ENCODE measurements at places on chromosomes 12 and 14. TPM values are rescaled to one million over a fixed set of nuclear protein-coding genes. Genes with fewer than 3 reads are reported as not detected.

- DNase-seq = no peak
These were observed 198.4 kb downstream of the PPM1H start for GRCh38 chr12:62736596-62736995.

DNA sequence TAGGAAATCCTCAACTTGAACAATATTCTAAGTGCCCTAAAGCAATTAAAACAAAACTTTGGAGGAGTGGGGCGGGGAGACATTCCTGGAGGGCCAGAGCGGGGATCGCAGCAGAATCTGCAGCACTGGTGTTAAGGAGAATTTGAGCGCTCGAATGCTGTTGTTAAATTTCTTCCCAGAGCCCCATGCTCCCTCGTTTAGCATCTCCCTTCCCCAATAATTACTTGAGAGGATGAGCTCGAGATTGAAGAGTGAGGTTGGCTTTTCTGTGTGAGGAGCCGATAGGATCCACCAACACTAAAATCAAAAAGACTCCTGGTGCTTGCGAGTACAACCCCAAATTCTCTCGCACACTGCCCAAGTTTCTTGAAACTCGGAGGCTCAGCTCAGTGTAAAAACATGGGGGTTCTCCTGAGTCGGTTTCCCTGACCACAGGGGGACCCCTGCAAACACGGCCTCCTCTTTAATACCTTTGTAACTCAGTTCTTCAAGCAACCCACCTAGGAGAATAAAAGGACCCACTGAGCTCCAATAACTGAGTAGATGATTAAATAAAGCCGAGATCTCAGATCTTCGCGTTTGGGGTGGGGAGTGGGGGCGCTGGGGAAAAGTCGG is 10.2 kb upstream of the FOXG1 start:
- DNase-seq = no peak

DNA sequence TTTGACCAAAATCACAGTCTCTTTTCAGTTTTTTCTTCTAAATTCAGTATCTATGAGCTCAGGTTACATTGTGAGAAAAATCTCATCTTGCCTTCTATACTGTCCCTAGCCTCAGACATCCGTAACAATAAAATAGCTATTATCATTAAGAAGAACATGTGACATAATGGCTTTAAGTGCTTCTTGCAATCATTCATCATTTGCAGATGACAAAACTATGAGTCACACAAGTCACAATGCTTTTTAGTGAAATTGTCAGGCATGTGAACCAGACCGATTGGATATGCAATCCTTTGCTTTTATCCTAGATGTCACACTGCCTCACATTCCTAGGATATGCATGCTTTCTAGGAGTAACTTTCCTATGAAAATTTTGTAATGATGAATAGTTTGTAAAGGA is 313.1 kb downstream of the SLC6A15 start:
- no peak for DNase-seq

- DNase-seq = no peak
These were observed 123.2 kb downstream of the FGD4 start for GRCh38 chr12:32522331-32523221.

DNA sequence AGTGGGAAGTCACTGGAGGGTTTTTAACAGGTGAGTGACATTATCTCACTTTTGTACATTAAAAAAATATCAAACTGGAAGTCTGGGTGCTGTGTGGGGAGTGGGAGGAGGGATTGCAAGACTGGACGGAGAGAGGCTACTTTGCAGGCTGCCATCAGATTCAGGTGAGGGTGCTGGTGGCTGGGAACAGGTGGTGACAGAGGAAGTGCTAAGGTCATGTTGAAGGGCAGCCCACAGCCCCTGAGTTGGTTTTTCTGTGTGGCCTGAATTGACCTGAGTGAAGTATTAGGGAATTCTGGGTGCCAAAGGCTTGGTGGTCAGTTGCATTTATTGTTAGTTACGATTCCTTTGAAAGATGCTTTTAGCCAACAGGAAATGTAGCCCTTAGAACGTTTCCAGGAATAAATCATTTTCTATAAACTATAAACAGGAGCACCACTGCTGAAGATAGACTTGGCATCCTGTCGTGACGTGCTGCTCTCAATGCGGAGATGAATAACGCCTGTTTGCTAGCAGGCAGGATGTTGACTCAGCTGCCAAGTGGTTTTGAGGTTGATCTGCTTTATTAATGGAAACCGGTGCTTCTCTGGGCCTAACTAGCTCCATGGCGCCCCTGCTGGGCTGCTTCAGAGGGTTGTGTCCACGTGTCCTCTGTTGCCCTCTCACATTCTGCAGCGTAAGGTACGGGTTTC is 707.5 kb upstream of the TMEM132C start:
- peak; percentile 83 for DNase-seq

DNA sequence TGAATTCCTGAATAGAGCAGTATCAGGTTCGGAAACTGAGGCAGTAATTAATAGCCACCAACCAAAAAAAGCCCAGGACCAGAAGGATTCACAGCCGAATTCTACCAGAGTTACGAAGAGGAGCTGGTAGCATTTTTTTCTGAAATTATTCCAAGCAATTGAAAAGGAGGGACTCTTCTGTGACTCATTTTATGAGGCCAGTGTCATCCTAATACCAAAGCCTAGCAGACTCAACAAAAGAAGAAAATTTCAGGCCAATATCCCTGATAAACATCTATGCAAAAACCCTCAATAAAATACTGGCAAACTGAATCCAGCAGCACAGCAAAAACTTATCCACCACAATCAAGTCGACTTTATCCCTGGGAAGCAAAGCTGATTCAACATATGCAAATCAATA is 202.3 kb upstream of the SLC16A7 start:
- DNase-seq = no peak

GRCh38 chr14:95061317-95062093 is 95.8 kb downstream of the DICER1 start:
- no peak for DNase-seq

DNA sequence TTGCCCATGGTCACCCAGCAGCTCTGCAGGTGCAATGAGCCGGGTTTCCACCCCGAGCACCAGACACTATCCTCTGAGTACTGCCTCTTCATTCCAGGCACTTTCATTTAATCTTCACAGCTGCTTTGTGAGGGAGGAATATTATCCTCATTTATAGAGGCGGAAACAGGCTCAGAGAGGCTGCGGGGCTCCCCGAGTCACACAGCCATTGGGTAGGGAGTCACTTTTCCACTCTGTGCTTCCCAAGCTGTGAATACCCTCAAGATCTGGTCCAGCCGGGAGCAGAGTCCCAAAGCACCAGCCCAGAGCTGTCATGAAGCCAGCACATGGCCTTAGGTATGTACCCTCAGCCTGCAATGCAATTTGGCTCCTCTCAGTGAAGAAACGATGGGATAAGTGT is 51.7 kb upstream of the RIN3 start:
- DNase-seq = no peak

DNA sequence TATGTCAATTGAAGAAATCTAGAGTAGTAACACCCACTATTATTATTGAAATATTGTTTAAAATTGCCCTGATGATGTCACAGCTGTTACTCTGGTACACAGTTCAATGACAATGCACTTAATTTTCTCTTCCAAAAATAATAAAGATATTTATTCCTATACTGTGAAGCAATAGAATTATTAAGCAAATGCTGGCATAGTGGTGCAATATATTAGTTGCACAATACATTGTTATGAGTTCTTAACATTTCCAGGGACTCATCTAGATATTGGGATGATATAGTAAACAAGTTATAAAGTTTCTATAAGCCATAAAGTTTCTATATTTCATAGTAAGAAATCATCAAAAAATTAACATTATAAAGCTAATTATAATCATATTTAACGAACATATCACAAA is 897.8 kb downstream of the LRFN5 start:
- DNase-seq = no peak

DNA sequence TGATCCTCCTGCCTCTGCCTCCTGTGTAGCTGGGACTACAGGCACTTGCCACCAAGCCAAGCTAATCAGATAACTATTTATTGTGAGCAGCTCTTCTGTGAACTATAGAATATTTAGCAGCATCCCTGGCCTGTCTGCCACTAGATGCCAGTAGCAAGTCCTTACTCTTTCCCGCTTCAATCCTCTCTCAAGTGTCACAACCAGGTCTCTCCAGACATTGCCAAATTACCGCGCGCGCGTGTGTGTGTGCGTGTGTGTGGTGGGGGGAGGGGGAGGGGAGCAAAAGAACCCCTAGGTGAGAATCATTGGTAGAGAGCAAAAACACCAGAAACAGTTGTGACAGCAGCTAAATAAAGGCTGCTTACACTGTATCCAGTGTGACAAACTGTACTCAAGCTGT is 49.9 kb downstream of the PPP2R5E start:
- DNase-seq = no peak

- DNase-seq = no peak
These were observed 52.6 kb upstream of the NID2 start for GRCh38 chr14:52121441-52121840.

DNA sequence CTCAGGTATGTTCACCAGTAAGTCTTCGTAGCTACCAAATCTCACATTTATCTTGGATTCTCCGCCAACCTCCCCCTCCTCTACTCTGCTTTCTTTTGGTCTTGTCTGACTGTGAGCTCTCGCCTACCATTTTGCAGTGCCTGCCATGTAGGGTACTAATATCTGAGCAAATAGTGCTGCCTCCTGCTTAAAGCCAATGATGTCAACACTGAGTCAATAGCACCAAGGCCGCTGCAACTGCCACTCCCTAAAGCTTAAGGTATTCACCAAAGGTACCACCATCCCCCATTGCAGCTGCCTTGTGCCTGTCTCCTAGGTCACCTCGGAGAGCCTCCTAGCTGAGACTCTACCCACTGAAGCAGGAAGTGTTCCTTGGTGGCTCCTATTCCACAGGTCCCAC is 114.8 kb upstream of the FUT8 start:
- DNase-seq = no peak

DNA sequence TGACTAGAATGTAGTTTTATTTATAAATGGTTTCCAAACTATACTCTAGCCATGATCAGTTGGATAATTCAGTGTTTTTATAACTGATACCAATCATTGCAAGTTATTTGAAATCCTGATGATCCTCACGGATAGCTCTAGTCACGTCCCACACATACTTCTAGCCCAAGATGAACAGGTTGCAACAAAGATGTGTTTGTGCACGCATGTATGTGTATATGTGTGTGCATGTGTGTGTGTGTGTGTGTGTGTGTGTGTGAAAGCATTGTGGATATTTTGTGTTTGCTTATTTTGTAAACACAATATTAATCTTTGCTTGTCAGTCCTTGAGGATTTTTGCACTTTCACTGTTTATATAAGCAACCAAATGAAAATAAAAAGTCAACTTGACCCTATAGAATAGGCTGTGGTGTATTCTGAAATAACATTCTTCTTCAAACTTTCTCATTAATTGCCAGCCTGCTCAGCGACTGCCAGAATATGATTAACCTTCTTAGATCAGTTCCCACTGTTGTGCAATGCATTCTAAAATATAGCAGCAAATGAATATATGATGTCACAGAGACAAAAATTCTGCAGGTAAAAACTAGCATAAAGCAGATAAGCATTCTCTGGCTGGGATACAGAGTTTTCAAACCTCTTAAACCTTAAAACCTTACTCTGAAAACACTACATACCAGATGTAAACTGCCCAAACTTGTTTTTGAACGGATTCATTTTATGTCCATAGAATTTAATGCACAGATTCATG is 48.8 kb upstream of the HIF1A start:
- no peak for DNase-seq

GRCh38 chr12:68043435-68043834 is 54.2 kb downstream of the IFNG-AS1 start:
- no peak for DNase-seq

- DNase-seq = peak; percentile 64
These were observed at the start of gene TAMALIN for GRCh38 chr12:52006726-52007157. Gene TAMALIN (plus strand): TSS chr12:52006946. CDS start chr12:52007020, 74 bp downstream.

DNA sequence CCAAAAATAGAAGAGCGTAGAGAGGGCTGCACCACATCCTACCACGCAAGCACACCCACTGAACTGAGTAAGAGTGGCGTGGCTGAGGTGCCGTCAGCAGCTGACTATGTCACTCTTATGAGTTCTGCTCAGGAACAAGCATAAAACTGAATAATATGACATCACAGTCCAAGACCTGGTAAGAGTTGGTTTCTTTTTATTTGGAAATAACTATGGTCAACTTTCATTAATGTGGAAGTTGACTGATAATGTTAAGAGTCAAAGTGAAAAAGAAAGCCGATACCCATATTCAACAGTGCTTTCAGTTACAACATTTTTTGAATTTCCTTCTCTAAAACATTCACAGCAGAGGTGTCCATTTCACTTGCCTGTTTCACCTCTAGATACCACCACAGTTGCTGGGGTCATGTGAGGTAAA is 44.6 kb downstream of the GNS start:
- no peak for DNase-seq

- DNase-seq = no peak
These were observed 144.2 kb upstream of the FRMD6 start for GRCh38 chr14:51507511-51507905.

DNA sequence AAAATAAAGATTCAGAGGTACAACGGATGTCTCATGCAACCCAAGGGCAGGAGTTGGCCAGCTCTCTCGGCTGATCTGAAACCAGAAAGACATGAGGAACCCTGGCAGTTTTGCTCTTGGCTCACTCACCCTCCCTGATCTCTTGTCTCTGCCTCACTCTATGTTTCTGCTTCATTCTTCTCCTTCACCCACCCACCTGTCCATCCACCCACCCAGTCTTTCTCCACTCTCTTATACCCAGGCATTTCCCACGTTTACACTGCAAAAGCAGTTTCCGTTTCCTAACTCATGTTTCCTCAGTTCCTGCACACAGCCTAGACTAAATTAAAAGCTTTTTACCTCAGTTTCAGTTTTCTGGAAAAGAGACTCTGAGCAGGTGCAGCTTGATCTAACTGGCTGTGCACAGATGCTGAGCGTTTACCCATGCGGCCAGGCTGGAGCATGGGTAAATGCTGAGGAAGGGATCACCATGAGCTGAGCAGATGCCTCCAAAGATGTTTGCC is 157.6 kb downstream of the PRKCH start:
- no peak for DNase-seq

- peak; percentile 87 for DNase-seq
These were observed at the start of gene CYP27B1 for GRCh38 chr12:57766464-57767304. Gene CYP27B1 (minus strand): TSS chr12:57767078. CDS start chr12:57767041, 37 bp downstream.

- DNase-seq = peak; percentile 57
These were observed 2.1 kb upstream of the EIF4B start for GRCh38 chr12:53004178-53004577.

KNTC1 gene
- 71.3 TPM for total RNA-seq

SPTB gene
- total RNA-seq = 2.3 TPM

PLBD1 gene
- 15.2 TPM for total RNA-seq

KRT6A gene
- total RNA-seq = not detected

SCNN1A gene
- 104 TPM for total RNA-seq

KLRK1 gene
- total RNA-seq = not detected

KCNC2 gene
- total RNA-seq = not detected

SPX gene
- 0.57 TPM for total RNA-seq

CIROP gene
- total RNA-seq = not detected

OR6C6 gene
- not detected for total RNA-seq

RDH12 gene
- 0.74 TPM for total RNA-seq

MAP1LC3B2 gene
- total RNA-seq = 1.5 TPM

All from H9 (cell line).